ENCODE measurements at places on chromosomes 3 and 15. TPM values are rescaled to one million over a fixed set of nuclear protein-coding genes. Genes with fewer than 3 reads are reported as not detected.

Gene PSMA4
- total RNA-seq, result 137 TPM

Gene TM4SF18
- 12.3 TPM for total RNA-seq

Gene ITIH1
- not detected for total RNA-seq

Gene SAXO2
- total RNA-seq, result 4.0 TPM

Gene SGO1
- 0.32 TPM for total RNA-seq

- no peak for DNase-seq
Measured at GRCh38 chr15:55917881-55918296, 75.5 kb downstream of the NEDD4 start.

- no peak for DNase-seq
Measured at GRCh38 chr3:25654576-25654975, 10.1 kb downstream of the TOP2B start.

- no peak for DNase-seq
Measured at GRCh38 chr3:11626084-11626463, 17.6 kb downstream of the VGLL4 start.

DNA sequence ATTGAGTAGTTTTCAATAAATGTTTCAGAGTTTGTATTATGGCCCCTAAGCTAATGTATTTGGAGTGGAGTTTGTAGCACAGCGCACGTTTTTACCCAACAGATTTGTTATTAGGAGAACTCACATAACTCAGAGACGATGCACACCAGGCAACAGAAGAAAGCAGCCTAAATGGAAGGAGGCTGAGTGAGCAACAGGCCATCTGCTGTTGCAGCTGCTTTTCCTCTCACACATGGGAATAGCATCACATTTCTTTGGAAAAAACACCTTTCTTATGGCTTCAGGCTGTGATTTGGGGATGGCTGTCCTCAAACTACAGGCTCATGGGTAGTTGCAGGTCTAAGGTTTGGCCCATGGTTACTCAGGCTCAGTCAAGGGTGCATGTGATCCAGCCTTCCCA lies 469.3 kb upstream of the MCTP2 start:
- no peak for DNase-seq

DNA sequence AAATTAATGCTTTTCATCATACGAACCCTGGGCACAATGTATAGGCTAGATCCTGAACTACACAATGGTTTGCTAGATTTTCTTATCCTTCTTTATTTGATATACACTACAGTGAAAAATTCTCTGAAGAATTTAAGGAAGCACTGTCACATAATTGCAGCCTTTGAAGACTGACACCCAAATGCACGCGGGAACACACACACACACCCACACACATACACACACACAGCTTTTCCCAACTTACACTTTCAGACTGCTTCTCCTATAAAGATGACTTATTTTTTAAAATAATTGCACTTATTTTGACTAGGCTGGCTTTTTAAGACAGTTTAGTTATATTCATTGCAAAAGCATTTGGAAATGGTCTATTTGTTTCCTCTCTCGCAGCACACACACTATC lies 70.0 kb upstream of the LRRN1 start:
- no peak for DNase-seq

DNA sequence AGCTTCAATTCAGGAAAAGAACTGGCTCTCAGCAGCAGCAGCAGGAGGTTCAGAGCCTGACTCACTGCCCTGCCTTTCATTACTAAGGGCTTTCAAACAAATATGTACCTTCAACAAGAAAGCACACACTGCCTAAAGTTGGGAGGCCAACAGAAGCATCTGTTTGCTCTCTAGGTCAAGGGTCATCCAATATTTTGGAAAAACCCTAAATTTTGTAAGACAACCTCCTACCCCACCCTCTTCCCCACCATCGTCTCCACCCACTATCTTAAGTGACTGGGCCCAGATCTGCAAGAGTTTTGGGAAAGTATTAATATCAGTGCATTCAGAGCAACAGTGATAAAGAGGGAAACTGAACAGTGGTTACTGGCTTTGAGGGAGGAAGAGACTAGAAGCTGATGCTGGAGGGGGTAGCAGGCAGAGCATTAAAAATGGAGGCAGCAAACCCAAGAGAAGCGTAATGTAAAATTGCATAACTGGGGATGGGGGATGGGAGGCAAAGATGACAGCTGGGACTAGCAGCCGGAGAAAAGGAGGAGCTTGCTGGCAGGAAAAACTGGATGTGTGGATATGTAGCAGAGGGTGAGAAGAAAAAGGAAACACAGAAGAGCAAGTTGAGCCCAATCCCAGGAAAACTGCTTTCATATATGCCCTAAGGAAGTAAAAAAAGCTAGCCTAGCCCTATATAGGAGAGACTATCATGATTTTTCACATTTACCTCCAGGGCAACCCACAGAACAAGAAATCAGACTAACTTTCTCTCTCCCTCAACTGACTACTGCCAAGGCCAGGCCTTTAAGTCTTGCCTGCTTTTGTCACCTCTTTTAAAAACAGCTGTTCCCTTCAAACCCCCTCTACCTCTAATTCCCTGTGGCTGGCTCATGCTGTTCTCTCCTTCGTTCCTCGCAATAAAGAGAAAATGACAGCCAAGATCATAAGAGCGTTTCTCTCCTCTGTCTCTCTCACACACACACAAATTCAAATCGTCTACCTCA lies 31.4 kb downstream of the NPTN start:
- no peak for DNase-seq

DNA sequence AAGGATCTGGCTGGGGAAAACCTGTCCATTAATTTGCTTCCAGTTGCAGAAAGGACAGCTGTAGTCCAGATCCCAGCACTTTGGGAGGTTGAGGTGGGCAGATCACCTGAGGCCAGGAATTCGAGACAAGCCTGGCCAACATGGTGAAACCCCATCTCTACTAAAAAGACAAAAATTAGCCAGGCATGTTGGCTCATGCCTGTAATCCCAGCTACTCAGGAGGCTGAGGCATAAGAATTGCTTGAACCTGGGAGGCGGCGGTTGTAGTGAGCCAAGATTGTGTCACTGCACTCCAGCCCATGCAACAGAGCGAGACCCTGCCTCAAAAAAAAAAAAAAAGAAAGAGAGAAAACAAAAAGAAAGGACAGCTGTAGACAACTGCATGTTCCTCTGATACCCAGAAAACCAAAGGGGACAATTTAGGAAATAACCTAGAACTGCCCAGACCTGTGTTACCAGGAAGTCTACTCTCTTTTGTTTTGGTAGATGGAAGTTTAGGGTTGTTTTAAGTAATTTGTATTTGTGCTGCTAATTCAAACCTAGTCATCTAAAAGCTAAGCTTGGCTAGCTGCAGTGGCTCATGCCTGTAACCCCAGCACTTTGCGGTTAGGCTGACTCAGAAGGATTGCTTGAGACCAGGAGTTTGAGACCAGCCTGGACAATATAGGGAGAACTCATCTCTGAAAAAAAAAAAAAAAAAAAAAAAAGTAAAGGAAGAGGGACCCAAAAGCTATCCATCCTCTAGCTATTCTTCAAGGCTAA lies 22.7 kb downstream of the EXD1 start:
- DNase-seq, result no peak

DNA sequence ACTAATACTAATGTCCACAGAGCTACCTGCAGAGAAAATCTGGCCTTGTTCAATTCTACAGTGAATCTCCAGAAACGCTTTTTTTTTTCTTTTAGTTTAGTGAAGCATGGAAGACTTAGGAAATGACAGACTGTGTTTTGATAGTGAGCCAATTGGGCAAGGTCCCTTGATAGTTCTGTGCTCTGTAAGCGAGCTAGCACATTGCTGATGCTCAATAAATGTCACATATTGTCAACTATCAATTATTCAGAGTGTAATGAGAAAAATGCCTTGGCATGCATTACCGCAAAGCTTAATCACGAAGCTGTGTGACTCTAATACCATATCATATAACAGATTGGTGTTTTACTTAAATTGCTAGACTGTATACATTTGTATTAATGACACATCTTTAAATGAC lies 5.2 kb upstream of the C3orf85 start:
- DNase-seq, result no peak

DNA sequence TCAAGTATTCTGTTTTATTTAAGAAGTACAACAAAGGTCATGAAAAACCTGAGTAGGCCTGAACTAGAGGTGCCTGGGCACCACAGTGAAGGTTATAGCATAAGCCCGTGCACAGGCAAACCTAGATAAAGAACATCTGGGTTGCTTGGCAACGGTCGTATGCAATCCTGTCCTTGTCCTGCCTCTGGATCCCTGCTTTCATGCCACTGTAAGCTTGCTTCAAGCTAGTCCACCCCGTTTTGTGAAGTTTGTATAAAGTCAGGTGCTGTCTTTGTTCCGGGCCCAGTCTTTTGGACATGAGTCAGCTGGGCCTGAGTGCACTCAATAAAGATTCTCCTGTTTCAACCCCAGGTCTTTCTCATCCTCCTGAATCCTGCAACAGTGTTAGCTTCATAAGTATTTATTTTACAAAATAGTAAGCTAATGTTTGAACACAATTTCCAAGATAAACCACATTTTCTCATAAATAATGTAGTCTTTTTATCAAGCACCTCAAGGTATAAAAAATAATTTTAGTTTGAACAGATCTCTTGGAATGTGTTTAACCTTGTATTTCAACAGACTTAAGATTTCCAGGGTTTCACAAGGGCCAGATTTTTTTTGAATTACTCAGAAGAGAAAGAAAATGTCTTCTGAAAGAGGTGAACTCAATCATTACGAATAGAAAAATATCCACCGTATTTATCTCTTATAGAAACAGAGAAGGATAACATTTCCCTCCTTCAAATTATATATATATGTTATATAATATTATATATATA lies 14.3 kb upstream of the SLC9C1 start:
- no peak for DNase-seq

- no peak for DNase-seq
Measured at GRCh38 chr15:69225355-69226022, 65.1 kb downstream of the GLCE start.

GRCh38 chr3:185931777-185932612 lies 5.8 kb downstream of the TRA2B start:
- DNase-seq, result no peak

DNA sequence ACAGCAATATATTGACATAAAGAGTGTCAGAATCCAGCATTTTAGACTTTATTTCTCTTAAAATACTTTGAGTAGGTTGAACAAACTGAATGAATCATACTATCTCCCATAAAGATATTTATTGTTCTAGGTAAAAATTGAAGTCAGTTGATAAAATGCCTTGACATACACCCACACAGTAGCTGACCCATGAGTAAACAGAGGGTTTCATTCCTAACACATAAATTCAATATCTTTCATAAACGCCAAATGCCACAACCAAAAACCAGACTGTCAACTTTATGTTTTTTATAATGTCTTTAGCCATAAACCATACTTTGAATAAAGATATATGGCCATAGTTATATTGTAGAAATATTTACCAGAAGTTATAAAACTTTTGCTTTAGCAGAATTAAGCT lies 742.4 kb downstream of the NAALADL2 start:
- no peak for DNase-seq

- peak; percentile 85 for DNase-seq
Measured at GRCh38 chr15:78914027-78914764, 30.6 kb downstream of the CTSH start.

All from mesenteric fat pad (tissue), 1 donor.